ENCODE measurements at places on chromosomes 16 and 17.

GRCh38 chr16:78821335-78821734 is 721.9 kb downstream of the WWOX start:
- no peak for DNase-seq

GRCh38 chr16:53966821-53967571 is 263.0 kb downstream of the FTO start:
- no peak for DNase-seq

- no peak for DNase-seq
Observed at GRCh38 chr16:58022601-58023371, 2.8 kb upstream of the MMP15 start.

- peak; percentile 70 for DNase-seq
Observed at GRCh38 chr17:31858642-31859486, at the start of gene COPRS. TSS of gene COPRS (minus strand) at chr17:31859244. CDS start at chr17:31859199, 45 bp downstream.

DNA sequence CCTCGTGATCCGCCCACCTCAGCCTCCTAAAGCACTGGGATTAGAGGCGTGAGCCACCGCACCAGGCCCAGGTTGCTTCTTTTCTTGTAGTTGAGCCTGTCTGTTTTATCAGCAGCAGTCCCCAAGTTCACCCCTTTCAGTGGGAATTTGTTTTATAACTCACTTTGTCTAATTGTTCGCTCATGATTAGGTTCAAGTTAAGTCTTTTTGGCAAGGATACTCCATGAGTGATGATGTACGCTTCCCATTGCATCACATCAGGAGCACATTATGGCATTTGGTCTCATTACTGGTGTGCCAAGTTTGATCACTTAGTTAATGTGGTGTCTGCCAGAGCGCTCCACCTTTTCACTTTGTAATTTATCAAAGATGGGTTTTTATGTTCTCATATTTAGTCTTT is 14.4 kb upstream of the GJD3 start:
- DNase-seq = no peak

DNA sequence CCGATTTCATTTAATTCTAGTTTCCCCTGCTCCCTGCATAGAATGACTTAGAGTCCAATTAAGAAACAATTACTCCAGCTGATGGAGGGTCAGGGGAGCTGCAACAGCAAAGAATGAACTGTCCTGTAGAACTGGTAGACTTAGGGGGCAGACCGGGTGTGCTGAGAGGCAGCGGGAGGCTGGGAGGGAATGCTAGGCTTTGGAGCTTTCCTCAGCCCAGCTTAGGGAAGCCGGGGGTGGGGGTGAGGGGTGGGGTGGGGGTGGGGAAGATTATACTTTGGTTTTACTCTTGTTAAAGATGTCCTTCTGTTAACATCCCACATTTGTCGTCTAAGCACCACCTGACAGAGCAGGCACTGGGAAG is 458.6 kb upstream of the ASIC2 start:
- no peak for DNase-seq

DNA sequence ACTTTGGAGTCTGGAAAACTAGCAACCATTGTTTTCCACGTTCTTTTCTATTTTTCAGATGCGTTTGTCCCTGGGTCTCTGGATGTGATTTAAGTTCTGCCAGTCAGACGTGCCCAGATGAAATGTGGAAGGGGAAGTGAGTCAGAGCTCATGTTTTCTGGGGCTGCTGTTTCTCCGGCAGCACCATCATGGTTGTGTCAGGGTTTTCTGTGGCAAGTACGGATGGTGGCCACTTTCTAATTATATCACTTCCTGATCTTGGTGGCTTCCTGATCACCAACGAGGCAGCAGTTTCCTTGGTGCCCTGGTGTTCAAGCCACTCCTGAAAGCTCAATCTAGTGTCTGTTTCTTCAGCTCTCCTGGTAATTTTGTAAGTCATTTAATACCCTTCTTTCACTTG is 31.4 kb upstream of the PMFBP1 start:
- DNase-seq = no peak

- DNase-seq = no peak
Observed at GRCh38 chr17:51830451-51830850, 328.1 kb downstream of the CA10 start.

- no peak for DNase-seq
Observed at GRCh38 chr16:35182943-35183550, 1723.6 kb downstream of the TP53TG3F start.

DNA sequence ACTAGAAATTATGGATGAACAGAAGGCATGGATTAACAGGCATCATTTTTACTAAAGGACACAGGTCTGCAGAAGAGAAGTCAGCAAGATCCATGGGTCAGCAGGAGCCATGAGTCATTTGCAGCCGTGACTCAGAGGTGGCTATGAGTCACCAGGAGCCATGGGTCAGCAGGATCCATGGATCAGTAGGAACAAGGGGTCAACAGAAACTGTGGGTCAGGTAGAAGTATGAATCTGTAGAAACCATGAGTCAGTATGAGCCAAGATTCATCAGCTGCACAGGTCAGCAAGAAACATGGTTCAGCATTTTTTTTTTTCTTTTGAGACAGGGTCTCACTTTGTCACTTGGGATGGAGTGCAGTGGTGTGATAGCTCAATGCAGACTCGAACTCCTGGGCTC is 58.2 kb upstream of the HS3ST4 start:
- DNase-seq = no peak

- no peak for DNase-seq
Observed at GRCh38 chr17:73826181-73826871, 182.1 kb upstream of the SDK2 start.

- DNase-seq = no peak
Observed at GRCh38 chr16:88893127-88893968, 26.9 kb upstream of the PABPN1L start.

- no peak for DNase-seq
Observed at GRCh38 chr16:2465653-2466415, 5.3 kb upstream of the NTN3 start.

DNA sequence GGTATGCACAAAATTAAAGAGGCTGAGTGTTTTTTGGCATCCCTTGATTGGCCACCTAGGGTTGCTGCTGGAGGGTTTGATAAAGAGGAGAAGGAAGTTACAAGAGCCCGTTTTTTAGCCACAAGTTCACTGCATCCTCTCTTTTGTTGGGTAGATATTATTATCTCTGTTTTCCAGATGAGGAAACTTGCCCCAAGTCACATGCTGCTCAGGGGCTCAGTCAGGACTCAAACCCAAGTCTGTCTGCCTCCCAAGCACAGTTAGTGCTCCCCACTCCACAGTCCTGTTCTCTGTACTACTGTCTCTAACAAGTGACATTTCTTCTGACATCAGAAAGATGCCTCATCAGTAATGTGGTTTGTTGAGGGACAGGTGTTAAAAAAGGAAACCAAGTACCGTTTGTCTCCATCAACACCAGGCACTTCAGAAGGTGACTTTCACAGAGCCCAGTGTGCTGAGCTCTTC is 1.4 kb downstream of the NT5M start:
- no peak for DNase-seq

DNA sequence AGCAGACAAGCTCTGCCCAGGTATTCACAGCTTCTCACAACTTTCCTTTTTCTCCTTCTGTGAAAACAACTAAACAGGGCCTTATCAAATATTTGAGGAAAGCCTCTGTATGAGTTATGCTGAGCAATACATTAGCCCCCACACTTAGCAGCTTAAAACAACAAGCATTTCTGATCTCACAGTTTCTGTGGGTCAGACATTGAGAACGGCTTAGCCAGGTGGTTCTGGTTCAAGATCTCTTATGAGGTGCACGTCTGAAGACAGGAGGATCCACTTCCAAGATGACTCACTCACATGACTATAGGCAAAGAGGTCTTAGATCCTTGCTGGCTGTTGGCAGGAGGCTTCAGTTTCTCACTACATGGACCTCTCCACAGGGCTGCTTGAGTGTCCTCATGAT is 181.4 kb upstream of the WSCD1 start:
- DNase-seq = no peak

DNA sequence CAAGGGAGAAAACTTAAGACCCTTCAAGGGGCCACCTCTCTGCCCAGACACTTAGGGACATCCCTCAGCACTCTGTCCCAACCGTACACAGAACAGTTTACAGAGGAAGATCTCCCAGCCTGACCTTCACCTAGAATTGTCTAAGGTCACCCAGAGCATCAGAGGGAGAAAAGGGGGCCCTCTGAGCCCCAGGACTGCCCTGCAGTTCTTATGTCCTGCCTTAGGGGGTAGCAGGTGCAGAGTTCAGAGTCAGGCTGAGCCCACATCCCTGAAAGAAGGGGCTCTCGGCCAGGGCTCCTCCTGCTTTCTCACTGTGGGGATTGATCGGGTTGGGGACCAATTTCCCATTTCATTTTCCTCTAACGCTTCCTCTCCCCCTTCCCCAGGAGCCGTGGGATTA is 15.4 kb downstream of the CA4 start:
- no peak for DNase-seq

- DNase-seq = no peak
Observed at GRCh38 chr16:88763502-88764053, 21.4 kb downstream of the PIEZO1 start.

GRCh38 chr17:2594722-2595599 is 1.5 kb downstream of the PAFAH1B1 start:
- DNase-seq = peak; percentile 5

- DNase-seq = no peak
Observed at GRCh38 chr16:89361751-89362539, 128.4 kb downstream of the ANKRD11 start.

DNA sequence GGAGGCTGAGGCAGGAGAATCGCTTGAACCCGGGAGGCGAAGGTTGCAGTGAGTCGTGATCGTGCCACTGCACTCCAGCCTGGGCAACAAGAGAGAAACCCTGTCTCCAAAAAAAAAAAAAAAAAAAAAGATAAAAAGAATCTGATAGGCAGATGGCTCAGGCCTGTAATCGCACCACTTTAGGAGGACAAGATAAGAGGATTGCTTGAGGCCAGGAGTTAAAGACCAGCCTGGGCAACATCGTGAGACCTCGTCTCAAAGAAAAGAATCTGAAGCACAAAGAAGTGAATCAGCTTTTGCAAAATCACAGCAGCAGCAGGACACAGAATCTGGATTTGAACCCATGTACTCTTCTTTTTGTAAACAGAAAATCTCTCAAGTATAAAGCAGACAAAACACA is 7.6 kb downstream of the NOB1 start:
- no peak for DNase-seq

- no peak for DNase-seq
Observed at GRCh38 chr16:86566601-86566965, at the start of gene FOXC2. TSS of gene FOXC2 (plus strand) at chr16:86566829. CDS start at chr16:86567336, 507 bp downstream.

- DNase-seq = no peak
Observed at GRCh38 chr17:21602176-21602575, 90.1 kb upstream of the KCNJ18 start.

- no peak for DNase-seq
Observed at GRCh38 chr16:80719573-80719972, 84.8 kb downstream of the CDYL2 start.

DNA sequence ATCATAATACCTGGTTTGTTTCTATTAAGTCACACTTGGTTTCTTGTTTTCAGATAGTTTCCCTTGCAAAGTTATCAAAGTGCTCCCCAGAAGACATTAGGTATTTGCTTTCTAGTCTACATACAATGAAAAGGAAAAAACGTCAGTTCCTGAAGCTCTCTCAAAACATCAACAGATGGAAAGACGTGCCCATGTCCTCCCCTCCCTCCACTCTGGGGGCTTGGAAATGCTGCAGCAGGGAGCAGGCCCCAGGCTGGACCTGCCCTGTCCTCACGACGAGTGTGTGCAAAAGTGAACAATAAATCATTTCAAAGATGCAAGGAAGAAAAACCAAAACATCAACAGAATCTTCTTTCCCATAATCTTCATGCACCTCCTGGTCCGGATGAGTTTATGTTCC is 118.5 kb downstream of the USP22 start:
- no peak for DNase-seq

GRCh38 chr17:60493847-60494321 is 32.2 kb downstream of the APPBP2 start:
- DNase-seq = no peak

DNA sequence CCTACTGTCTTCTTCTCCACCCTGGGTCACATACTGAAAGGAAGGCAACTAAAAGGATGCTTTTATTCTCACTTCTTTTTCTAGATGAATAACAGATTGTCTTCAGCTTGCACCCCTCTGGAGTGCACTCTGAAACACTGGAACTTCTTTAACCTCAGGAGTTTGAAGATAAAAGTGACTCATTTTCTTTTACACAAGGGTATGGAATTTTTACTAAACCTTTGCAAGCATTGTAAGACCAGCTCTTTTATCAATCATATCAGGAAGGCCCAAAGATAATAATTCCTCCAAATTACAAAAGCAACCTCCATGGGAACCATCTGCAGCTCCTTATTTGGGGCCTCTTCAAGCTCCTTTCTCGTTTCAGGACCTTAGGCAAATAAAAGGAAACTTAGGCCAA is 193.5 kb upstream of the KIF2B start:
- DNase-seq = no peak

- no peak for DNase-seq
Observed at GRCh38 chr17:82799591-82799990, 40.2 kb downstream of the ZNF750 start.

GRCh38 chr17:35931794-35932425 is 1.3 kb upstream of the RDM1 start:
- DNase-seq = no peak

- DNase-seq = no peak
Observed at GRCh38 chr17:1071103-1071825, 74.3 kb downstream of the TIMM22 start.

GRCh38 chr16:10013774-10014173 is 168.5 kb downstream of the GRIN2A start:
- no peak for DNase-seq

DNA sequence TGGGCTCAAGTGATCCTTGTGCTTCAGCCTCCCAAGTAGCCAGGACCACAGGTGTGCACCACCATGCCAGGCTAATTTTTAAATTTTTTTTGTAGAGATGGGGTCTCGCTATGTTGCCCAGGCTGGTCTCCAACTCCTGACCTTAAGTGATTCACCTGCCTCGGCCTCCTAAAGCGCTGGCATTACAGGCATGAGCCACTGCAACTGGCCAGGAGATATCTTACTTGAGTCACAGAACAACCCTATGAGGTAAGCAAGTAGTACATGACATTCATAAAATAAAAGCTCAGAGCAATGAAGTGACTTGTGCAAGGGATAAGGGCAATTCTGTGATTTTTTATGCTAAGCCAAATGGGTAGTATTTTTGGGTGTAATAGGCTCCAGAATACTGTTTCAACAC is 57.3 kb downstream of the CDC27 start:
- no peak for DNase-seq

DNA sequence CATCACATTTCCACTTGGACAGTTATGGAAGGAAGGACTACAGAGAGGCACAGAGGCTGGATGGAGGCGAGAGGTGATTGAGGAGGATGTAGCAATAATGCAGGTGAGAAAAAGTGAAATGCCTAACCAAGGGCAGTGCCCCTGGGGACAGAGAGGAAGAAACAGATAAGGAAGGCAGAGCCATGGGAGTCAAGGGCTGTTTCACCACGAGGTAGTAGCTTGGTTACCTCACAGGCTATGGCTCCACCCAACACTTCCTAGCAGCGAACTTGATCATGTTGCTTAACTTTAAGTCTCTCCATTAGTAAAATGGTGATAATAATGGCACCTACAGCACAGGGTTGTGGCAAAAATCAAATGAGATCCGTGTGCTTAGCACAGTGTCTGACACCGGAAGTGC is 83.9 kb downstream of the YPEL2 start:
- DNase-seq = no peak

DNA sequence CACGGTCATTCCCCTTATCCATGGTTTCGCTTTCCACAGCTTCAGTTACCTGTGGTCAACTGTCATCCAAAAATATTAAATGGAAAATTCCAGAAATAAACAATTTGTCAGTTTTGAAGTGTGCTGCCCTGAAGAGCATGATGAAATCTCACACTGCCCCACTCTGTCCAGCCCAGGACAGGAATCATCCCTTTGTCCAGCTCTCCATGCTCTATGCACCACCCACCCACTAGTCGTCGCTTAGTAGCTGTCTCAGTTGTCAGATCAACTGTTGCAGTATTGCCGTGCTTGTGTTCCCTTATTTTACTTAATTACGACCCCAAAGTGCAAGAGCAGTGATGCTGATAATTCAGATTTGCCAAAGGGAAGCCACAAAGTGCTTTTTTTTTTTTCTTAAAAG is 10.3 kb downstream of the KRT9 start:
- no peak for DNase-seq
